Smooth muscle cell of trachea (primary cell): ENCODE measurements at places on chromosomes 7 and 10. TPM values are rescaled to one million over a fixed set of nuclear protein-coding genes. Genes with fewer than 3 reads are reported as not detected.

Gene VTI1A
- total RNA-seq, result 33.2 and 40.0 TPM in 2 replicates

Gene GPR85
- total RNA-seq, result 1.5 and 1.9 TPM in 2 replicates

Gene ZNF365
- 2.9 and 3.8 TPM in 2 replicates for total RNA-seq

Gene HTR5A
- not detected in 2 replicates for total RNA-seq

Gene AKR1C3
- 104 and 182 TPM in 2 replicates for total RNA-seq
